ENCODE measurements at places on chromosomes 11 and 22.

- no peak for DNase-seq
Observed at GRCh38 chr22:29574762-29575450, 6.0 kb downstream of the NIPSNAP1 start.

DNA sequence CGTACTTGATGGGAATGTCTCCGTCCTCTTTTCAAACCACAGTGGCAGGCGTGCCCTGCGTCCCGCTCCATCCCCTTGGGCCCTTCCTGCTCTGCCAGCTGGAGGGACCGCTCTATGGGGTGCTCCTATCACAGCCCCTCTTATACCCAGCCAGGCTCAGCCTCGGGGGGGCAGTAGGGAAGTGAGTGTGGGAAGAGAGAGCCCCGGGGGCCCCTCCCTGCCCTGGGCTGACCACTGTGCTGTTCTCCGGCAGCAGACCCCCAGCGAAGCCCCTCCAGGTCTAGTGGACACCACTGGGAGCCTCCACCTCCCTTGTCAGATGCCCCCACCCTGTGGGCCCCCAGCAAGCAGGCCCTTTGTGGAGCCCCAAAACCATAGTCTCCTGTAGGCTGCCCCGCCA, 572.5 kb downstream of the BRD1 start:
- no peak for DNase-seq

DNA sequence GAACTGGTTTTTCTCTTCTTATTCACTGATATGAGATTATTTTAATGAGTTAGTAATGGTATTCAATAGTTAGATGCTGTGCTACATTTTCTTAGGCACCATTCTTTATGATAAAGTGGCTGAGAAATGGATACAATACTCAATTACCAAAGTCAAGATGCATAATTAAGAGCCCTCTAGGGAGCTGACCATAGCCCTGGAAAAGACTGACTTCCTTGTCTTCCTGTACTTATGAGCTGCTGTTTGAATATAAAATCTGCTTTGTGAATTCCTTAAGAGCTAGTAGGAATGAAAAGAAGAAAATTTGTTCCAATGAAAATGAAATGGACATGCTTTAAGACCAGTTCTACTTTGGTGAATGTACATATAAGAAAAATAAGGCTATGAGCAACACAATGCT, 452.3 kb downstream of the KCNA4 start:
- DNase-seq: no peak

- no peak for DNase-seq
Observed at GRCh38 chr11:11010624-11011127, 152.8 kb upstream of the ZBED5 start.

DNA sequence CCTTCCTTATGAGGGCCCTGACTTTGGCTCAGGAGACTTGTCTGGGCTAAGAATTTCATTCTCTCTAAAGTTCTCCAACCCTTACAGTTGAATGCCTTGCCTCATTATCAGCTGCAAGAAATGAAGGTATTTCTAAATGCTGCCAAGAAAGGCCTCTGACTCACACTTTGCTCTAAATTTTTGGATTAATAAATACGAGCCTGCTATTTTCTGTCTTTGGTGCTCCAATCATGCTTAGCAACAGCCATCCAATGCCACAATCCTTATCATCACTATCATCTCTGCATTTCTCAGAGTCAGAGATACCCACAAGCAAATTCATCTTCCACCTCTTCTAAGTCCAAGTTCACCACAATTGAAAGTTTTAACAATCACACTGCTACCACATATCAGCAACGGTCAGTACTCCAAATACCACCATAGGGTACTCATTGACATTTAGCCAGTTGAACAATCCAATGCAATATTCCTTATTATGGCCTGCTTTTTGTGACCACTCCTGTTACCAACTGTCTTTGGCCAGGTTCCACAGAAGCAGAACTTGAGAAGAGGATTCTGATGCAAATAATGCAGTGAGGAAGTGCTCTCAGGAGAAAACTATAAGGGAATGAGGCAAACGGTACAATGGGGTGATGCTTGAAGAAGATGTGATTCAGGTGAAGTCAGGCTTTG, 5.7 kb downstream of the PATE2 start:
- no peak for DNase-seq

DNA sequence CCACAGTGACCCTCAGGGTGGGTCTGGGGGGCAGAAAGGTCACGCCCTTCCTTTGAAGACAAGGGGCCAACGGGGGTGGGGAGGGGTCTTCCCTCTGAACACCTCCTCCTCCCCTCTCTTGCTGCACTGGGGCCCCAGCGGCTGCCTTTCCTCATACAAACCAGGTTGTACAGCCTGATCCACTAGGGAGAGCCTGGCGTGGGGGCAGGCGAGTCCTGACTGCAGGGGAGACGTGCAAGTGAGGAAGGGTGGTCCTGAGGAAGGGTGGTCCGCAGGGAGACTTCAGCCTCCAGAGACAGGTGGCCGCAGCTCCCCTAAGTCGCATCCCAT, 43.6 kb upstream of the LINC01488 start:
- no peak for DNase-seq

GRCh38 chr22:27206374-27207133, 549.2 kb downstream of the MIAT start:
- no peak for DNase-seq

- no peak for DNase-seq
Observed at GRCh38 chr22:23754220-23754919, at the start of gene VPREB3. VPREB3 (minus strand) TSS chr22:23754425; CDS start chr22:23754363, 62 bp downstream.

GRCh38 chr11:35689081-35689996, 26.8 kb downstream of the TRIM44 start:
- DNase-seq: no peak

GRCh38 chr11:12482839-12483238, 105.5 kb downstream of the PARVA start:
- no peak for DNase-seq

DNA sequence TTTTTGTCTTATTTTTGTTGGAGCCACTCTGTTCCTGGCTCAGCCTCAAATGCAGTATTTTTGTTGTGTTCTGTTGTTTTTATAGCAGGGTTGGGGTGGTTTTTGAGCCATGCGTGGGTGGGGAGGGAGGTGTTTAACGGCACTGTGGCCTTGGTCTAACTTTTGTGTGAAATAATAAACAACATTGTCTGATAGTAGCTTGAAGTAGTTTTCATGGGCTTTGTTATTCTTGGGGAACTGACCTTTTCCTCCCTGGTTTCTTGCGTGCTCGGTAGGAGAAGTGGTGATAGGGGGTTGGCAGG, 6.0 kb upstream of the MCM5 start:
- DNase-seq: no peak

DNA sequence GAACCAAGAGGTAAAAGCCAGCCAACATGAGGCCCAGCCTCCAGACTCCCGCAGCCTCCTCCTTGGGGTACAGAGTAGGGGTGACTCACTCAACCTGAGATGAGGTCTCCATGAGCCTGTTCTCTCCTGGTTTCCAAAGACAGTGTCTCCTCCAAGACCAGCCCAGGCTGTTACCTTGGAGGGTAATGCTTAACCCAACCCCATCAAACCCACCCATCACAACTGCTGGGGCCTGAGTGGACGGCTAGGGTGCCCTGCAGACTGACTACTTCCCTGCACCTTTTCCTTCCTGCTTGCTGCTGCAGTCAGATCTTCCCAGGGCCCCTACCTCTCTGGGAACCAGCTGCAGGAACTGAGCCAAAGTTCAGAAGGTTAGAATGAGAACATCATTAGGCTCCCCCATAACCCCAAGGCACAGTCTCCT, 5.1 kb upstream of the NOL12 start:
- no peak for DNase-seq
